ENCODE measurements at places on chromosomes 11 and 22.

GRCh38 chr11:2166091-2166851 is 5.3 kb upstream of the INS start:
- no peak for DNase-seq

DNA sequence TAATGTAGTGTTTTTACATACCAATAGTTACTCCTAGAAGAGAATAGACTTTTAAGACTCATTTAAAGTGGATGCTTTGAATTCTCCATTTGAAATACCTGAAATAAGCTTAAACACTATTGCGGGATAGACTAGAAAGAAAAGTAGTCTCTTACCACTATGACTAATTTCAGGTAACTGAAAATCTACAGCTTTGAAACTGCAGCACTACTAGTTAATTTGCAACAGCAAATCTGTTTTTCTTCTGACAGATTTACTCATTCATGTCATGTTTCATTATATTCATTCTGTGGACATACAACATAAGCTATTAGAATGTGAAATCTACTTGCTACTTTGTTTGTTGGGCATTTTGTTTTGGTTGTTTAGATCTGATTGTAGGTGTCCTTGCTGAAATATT is 153.6 kb downstream of the MAML2 start:
- DNase-seq: no peak

- no peak for DNase-seq
These were observed 11.4 kb downstream of the ALDH3B2 start for GRCh38 chr11:67662835-67663531.

- no peak for DNase-seq
These were observed 18.4 kb downstream of the OR2AT4 start for GRCh38 chr11:75078233-75078632.

- DNase-seq: no peak
These were observed 38.5 kb downstream of the IGHMBP2 start for GRCh38 chr11:68942095-68942620.

DNA sequence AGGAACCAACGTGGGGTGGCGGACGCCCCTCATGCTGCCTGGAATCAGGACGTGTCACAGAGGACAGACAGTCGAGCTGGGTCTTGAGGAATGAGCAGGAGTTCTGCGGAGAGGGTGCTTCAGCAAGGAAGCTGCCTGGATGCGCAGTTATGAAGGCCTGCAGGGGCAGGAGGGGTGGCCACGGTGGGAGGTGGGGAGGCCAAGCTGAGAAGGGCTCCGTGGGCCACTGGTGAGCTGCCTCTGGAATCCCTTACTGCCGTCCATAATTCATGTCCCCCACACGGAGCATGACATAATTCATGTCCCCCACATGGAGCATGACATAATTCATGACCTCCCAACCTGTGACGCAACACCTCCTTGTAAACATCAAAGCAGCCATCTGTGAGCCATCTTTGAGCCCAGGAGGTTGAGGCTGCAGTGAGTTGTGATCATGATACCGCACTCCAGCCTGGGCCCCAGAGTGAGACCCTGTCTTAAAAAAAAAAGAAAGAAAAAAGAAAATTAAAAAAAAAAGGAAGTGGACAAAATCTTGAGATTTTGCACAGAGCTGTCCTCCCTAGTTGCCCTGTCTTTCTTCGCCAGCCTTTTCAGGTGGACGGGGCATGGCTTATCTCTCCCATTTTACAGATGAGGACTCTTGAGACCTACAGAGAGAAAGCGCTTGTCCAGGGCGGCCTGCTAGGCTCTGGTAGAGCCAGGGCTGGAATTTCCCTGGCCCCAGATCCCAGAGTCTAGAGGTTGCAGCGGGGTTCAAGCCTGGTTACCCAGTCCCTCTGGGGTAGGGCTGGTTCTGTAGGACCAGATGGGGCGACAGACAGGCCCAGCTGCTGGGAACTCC is 24.3 kb upstream of the PICK1 start:
- no peak for DNase-seq

GRCh38 chr11:133238027-133238426 is 294.3 kb downstream of the OPCML start:
- no peak for DNase-seq

DNA sequence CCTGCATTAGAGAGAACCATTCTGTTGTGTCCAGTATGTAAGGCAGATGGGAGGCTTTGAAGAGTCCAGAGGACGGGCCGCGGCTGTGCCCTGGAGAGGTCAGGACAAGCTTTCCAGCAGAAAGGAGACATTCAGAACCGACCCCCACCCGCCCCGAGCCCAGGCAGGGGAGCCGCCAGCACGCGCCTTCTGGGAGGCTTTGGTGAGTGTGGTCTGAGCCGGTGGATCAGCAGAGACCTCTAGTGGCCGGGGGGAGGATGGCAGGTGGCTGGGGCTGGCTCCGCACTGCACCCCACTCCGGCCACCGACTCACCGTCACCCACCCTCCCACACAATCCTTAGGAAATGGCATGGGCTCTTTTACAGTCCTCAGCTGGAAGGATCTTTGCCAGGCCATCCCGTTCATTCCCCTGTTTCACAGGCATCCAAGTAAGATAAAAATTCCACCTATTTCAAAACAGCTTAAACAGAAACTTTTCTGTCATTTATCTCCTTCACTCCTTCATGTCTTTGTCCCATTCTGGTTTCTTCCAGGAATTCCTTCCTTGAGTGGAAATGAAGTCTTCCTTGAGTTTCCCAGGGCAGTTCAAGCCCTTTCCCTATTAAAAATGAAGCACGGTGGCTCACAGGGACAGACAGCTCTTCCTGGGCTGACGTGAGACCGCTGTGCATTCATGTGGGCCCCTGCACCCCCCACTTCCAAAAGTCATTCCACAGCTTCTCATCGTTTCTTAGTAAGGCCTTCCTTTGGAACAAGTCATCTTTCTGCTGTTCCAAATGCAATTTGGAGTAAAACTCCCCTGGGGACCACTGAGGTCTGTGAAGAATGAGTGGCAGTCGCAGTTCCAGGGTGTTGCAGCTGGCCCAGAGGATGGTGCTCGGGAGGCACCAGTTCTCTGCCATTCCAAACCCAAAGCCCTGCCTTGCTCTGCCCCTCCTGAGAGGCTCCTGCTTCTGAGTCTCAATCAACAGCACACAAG is 91.0 kb downstream of the FEZ1 start:
- peak; percentile 5 for DNase-seq

DNA sequence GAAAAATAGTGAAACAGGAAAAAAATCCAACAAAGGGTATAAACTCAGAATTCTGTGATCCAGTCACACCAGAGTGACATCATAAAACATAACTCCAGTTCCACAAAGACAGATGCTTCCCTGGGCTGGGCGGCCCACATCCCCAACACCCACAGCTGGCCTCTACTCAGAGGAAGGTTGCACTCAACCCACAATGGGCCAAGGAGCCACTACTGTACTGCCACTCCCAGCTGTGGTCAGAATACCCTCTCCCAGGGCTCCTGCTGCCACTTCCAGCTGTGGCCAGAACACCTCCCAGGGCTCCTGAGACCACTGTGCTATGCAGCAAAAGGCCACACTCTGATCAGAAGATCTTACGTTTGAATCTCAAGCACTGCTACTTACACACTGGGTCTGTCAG is 18.3 kb downstream of the SMCO4 start:
- DNase-seq: no peak

DNA sequence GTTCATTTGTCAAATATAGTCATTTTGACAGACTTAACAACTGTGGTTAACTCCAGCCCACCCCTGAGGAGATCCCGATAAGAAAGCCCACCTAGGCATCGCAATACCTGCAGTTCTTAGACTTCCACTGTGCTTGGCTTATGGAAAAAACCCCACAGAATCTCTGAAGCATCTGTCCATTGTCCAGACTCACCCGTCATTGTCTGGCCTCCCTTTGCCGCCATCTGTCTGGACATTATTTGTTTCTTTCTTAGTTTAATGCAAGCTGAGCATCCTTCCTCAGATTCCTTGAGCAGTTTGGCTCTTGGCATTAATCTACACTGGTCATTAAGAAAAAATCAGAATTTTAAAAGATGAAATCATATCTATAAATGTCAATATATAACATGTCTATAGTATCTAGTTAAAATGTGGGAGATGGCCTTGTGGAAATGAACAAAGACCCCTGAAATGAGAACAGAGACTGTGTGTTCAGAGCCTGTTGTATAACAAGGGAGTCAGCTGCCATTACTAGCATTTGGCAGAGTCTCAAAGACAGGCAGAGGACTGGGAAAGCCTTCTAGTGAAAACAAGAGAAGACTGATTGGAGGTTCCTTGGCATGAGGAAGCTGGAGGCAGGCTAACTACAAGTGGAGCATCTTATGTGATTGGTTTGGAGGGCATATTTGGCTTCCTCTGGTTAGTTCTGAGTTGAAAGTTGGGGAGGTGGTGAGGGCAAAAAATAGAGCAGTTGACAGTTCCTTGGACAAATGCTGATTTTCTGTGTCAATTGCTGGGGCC is 80.4 kb downstream of the SPON1 start:
- DNase-seq: no peak

- DNase-seq: no peak
These were observed 53.9 kb downstream of the GGTLC2 start for GRCh38 chr22:22698263-22698750.

DNA sequence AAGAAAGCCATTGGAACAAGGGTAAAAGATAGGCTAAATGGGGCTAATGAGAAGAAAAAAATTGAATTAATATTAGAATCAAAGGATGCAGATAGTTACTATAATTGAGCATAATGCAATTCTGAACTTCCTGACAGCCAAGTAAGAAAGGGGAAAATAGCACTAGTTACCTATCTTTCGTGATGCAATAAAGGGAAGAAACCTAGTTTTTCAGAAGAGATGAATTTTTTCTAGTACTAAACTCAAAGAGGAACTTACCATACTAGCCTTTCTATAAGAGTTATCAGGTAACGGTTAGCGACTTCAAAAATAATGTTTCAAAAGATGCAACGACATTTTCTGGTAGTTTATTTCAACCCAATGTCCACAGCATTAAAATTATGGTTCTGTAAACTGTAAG is 8.8 kb upstream of the WT1 start:
- no peak for DNase-seq

GRCh38 chr11:17014833-17015626 is 816 bp upstream of the PLEKHA7 start:
- DNase-seq: peak; percentile 8

- peak; percentile 7 for DNase-seq
These were observed 18.4 kb downstream of the SELENOO start for GRCh38 chr22:50218996-50219727.

DNA sequence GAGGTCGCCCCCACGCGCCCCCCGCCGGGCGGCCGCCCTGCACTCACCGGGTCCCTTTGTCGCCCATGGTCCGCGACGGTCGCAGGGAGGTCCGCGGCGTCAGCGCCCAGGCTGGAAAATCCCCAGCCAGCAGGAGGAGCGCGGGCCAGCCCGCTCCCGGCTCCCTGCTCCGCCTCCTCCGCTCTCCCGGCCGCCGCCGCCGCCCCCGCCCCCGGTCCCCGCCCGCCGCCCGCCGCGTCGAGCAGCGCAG is at the start of gene ARRB1:
TSS of gene ARRB1 (minus strand) at position 121 of the 250 bp plus-strand sequence. CDS start at position 67, 54 bp downstream.
- DNase-seq: peak; percentile 42

- DNase-seq: no peak
These were observed 744.6 kb downstream of the FAM181B start for GRCh38 chr11:81989093-81989492.

DNA sequence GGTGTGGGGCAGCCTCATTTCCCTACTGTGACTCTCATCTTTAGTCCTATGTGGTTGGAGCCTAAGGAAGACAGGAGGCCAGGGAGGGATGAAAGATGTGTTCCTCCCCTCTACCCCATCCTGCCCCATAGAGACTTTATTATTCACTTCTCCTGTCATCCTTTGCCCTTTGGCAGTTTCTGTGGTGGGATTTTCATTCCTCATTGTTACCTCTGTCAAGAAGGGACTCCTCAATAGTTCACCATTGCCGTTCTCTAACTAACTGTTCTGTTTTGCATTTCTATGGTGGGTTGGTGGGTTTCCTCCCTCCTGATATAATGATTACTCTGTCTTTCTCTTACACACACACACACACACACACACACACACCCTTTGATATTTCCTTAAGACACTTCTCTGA is 202.3 kb downstream of the DSCAML1 start:
- no peak for DNase-seq

DNA sequence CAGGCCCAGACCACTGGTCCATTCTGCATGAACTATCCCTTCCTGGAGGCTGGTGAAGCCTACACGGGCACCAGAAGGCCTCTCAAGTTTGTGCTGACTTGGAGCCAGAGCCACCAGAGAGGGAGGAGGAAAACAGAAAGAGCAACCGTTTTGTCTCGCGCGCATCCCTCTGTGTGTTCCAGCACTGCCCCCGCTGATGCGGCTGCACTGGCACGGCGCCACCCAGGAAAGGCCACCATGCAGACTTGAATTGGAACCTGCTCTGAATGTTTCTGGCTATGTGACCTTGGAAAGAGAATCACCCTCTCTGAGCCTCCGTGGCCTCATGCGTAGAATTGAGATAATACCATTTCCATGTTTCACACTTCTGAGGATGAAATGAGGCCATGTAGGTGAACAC is 7.4 kb upstream of the ACRV1 start:
- no peak for DNase-seq

GRCh38 chr11:32671051-32671450 is 87.4 kb downstream of the EIF3M start:
- DNase-seq: no peak

DNA sequence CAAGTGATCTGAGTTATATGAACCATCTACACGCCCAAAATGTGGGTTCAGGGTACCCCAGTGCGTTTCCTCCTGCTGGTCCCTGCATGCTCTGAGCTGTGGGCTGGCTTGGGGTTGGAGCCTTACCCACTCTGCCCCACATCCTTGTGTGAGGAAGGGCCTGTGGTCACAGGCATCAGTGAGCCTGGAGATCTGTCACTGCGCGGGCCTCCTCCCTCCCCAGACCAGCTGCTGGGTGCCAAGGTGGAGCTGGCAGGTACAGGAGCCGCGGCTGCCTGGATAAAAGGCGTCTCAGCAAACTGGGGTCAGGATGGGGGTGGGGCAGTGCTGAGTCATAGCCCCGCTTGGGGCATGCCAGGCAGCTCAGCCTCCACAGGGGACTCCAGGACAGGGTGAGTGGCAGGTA is 17.9 kb downstream of the GNAZ start:
- no peak for DNase-seq

DNA sequence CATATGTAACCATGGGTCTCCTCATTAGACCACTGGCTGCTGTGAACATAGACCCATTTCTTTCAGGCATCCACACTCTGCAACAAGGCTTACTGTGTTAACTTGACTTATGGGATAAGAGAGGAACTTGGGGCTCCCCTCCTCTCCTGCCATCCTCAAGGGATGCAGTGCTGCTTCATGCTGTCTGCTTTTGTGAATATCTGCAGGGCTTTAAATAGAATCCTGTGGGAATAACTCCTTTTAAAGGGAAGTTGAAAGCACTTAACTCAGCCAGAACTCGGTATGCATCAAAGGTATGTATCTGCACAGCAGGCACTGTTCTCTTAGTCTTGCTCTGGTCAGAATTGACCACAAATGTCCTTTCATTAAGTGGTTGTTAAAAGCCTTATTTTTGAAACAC is 222.5 kb upstream of the KIRREL3 start:
- no peak for DNase-seq
